IPS-NIHi11 (cell line): ENCODE measurements at places on chromosomes 13 and 19.

- DNase-seq, result peak; percentile 35
Measured at GRCh38 chr19:20664901-20665781, 3.8 kb upstream of the ZNF626 start.

DNA sequence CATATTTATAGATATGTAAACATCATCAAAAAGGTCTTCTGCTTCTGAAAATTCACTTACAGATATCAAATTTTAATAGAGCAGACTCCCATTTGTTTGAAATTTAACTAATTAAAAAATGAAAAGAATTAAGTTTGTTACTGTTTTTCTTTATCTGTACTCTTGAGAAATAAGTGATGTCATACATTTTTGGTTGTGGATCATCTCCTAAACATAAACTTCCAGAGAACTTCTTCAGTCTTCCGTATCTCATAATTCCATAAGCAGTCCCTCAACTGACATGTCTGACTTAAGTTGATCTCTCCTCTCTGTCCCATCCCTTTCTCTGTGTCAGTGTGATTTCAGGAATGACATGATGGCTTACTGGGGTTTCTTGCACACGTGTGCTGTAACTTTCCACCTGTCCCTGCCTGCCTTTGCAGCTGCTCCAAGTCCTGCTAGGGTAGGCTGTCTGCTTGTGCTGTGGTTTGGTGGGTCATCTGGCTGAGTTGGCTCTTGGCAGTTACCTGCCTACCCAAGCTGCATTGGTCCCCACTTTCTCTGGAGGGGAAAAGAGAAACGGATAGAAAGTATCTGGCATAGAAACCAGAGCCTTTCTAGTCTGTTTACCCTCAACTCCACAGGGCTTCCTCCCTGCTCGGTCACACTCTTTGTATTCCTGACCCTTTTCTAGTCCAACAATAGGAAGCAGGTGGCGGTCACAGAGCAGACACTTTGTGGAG lies 127.1 kb downstream of the GGACT start:
- no peak for DNase-seq

- DNase-seq, result no peak
Measured at GRCh38 chr19:35879068-35879467, 10.7 kb downstream of the APLP1 start.

GRCh38 chr13:72692884-72693514 lies 34.4 kb downstream of the MZT1 start:
- no peak for DNase-seq

GRCh38 chr13:78129359-78129758 lies 210.7 kb upstream of the EDNRB start:
- DNase-seq, result no peak

- no peak for DNase-seq
Measured at GRCh38 chr13:33640832-33641231, 177.1 kb upstream of the RFC3 start.

- DNase-seq, result no peak
Measured at GRCh38 chr19:1833540-1833939, 14.7 kb downstream of the REXO1 start.

- DNase-seq, result no peak
Measured at GRCh38 chr13:33536601-33537000, 251.0 kb upstream of the STARD13 start.

GRCh38 chr19:37813340-37813739 lies 34.0 kb upstream of the ZNF573 start:
- DNase-seq, result no peak

GRCh38 chr19:54653181-54653809 lies 9.5 kb upstream of the LILRB4 start:
- DNase-seq, result no peak

DNA sequence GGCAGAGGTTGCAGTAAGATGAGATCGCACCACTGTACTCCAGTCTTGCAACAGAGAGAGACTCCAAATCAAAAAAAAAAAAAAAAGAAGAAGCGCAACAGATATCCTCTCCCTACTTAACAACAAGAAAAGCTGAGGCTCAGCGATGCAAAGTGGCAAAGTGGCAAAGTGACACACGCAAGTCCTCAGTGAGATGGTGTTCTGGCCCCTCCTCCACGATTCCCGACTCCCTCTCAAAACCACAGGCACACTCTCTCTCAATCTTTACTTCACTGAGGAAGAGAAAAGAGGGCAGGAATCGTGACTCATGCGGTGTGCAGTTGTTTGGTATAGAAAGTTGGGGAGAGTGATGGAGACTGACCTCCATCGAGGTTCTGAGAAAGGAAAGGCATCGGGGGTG lies 12.6 kb downstream of the FFAR2 start:
- no peak for DNase-seq

DNA sequence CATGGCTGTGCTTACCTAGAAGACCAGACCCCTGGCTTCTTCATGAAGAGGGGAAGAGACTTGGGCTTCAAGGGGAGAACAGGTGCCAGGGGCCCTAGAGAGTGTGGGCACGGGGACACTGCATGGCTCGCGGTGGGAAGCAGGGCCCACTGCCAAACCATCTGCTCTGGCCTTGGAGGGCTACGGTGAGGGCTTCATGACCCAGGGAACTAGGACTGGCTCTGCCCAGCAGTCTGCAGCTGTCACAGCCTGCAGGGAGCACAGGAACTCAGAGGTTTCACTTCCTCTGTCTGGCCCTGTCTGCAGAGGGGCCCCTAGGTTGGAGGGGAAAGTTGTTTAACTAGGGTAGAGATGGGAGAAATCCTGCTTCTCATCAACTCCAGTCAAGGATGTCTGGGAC lies 4.3 kb downstream of the ERCC1 start:
- no peak for DNase-seq

DNA sequence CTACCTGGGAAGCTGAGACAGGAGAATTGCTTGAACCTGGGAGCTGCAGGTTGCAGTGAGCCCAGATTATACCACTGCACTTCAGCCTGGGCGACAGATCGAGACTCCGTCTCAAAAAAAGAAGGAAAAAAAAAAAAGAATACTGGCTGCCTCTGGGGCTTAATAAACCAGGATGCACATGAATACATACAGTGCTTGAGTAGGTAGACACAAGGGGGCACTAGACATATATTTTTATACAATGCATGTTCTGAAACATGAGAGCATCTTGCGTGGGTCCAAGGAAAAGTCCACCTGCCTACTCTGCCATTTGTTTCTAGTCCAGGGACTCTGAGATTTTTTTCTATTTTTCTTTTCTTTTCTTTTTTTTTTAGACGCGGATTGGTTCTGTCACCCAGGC lies 31.2 kb downstream of the KEAP1 start:
- DNase-seq, result no peak

GRCh38 chr13:112686364-112686763 lies 3.5 kb upstream of the ATP11A start:
- no peak for DNase-seq

GRCh38 chr13:35367586-35367985 lies 108.9 kb downstream of the MAB21L1 start:
- no peak for DNase-seq

- no peak for DNase-seq
Measured at GRCh38 chr13:106499113-106499512, 36.3 kb downstream of the EFNB2 start.

GRCh38 chr13:31485183-31485582 lies 254.1 kb upstream of the RXFP2 start:
- DNase-seq, result no peak

DNA sequence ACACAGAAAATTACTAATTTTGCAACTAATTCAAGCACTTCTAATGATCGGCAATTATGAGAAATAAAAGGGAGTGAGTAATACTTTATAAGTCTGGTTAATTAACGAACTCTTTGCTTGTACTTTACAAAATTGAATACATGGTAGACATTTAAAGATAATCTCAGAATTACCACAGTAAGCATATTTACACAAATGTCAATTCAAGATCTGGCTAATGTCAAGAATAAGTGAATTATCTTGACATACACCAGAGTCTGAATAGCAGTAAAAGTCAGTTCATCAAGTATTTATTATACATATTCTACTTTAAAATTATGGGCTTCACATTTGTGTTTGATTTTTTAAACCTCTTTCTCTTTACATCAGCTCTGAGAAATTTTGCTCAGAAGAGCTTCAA lies 643.4 kb downstream of the OLFM4 start:
- no peak for DNase-seq

GRCh38 chr13:98022210-98022609 lies 68.7 kb downstream of the IPO5 start:
- DNase-seq, result no peak

DNA sequence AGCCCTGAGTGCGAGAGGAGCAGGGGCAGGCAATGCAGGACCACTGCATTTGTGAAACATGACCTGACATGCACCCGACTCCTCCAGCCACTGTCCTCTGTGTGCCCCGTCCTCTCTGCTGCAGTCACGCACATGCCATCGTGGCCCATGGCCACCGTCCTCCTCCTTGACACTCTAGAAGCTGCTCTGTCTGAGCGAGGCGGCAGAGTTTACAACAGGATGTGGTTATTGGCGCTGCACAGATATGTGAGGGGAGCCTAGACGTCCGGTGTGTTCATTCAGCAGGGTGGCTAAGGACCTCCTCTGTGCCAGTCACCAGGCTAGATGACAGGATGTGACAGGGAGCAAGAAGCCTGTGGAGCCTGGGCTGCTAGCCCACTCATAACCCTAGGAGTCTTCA lies 277.8 kb downstream of the FOXO1 start:
- DNase-seq, result no peak

DNA sequence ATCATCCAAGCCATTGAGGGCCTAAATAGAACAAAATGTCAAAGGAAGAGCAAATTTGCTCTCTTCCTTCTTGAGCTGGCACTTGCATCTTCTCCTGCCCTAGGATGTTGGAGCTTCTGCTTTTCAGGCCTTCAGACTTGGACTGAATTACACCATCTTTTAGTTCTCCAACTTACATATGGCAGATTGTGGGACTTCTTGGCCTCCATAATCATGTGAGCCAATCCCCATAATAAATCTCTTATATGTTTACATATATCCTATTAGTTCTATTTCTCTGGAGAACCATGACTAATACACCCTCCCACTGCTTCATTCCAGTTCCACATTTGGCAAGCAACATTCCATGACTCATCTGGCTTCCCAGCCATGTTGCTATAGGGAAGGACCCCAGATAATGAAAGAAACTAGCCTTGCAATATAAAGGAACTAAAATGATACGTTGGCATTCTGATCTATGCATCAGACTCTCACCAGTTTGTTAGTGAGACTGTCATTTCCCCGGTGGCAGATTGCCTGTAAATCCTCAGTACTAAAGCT lies 11.0 kb upstream of the ACOD1 start:
- no peak for DNase-seq

GRCh38 chr19:34104096-34104495 lies 68.2 kb upstream of the LSM14A start:
- DNase-seq, result no peak

DNA sequence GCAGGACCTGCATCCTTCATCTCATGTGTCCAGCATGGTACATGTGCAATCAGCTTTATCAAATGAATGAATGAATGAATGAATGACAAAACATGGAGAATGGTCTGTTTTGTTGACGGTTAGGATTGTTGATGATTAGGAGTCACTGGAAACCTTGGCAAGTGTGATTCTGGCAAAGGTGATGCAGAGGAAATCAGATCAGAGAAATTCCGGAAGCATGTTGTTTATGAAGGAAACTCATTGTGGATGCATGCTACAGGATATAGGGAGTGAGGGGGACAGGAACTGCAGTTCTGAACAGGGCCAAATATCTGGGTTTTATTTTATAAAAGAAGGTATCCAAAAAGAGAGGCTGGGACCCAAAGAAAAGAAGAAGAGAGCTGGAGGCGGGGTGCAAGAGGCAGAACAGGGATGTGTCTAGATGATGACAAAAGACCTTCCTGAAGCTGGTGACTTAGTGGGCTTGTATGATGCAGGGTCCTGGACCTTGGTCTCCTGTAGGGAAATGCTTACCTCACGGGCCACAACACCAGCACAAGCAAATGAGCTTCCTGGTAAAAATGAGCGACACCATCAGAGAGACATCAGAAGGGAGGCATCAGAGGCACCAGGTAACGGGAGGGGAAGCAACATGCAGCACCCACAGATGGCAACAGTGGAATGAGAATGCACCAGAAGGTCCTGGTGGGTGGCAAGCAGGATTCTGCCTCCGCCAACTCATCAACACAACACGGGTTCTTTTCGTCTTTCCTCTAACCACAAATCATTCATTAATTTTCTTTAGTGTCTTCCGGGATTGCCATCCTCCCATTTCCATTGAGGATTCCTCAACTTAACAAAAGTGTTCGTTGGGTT lies 159.6 kb downstream of the FOXO1 start:
- no peak for DNase-seq

- no peak for DNase-seq
Measured at GRCh38 chr13:66528944-66529576, 701.1 kb downstream of the PCDH9 start.

- no peak for DNase-seq
Measured at GRCh38 chr19:28492201-28492600, 720.8 kb downstream of the UQCRFS1 start.

GRCh38 chr19:10467104-10467706 lies 36.0 kb downstream of the KEAP1 start:
- DNase-seq, result no peak

DNA sequence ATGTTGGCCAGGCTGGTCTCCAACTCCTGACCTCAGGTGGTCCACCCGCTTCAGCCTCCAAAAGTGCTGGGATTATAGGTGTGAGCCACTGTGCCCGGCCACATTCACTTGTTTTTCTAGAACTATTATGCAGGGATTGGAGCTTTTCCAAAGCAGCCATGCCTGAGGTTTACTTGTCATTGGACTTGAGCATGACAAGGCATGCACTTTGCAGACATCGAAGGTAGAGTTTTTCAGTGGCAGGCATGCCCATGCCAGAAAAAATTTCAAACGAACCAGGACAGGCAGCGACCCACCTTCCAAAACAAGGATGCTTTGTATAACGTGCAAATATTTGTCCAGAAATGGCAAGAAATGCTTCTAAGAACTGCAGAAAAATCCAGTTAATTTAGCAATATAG lies 17.7 kb downstream of the PNMA8A start:
- no peak for DNase-seq

- no peak for DNase-seq
Measured at GRCh38 chr19:53904909-53905308, 4.2 kb upstream of the CACNG7 start.

GRCh38 chr13:48072304-48072703 lies 22.6 kb downstream of the MED4 start:
- no peak for DNase-seq

GRCh38 chr19:41917676-41918075 lies 10.6 kb downstream of the ERFL start:
- no peak for DNase-seq

- DNase-seq, result no peak
Measured at GRCh38 chr13:46801858-46802257, 4.9 kb upstream of the ESD start.

- peak; percentile 62 for DNase-seq
Measured at GRCh38 chr13:53343361-53343744, 314.7 kb downstream of the OLFM4 start.

GRCh38 chr13:79779761-79780160 lies 298.8 kb downstream of the NDFIP2 start:
- peak; percentile 14 for DNase-seq

DNA sequence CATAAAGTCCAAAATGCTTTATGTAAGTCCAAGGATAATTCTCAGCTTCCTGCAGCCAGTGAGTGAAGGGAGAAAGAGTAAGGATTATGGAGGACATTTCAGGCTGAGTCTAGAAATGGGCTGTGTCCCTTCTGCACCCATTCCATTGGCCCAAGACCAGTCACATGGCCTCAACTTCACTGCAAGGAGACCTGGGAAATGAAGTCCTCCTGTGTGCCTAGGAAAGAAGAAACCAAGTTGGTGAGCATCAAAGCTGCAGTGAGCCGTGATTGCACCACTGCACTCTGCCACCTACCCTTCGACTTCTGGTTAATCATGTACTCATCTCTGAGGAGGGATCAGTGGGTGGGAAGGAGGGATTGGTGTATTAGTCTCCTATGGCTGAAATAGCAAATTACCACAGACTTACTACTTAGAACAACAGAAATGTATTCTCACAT lies 3.6 kb upstream of the CD37 start:
- DNase-seq, result peak; percentile 71
